ENCODE measurements at places on chromosomes 5 and 9.

DNA sequence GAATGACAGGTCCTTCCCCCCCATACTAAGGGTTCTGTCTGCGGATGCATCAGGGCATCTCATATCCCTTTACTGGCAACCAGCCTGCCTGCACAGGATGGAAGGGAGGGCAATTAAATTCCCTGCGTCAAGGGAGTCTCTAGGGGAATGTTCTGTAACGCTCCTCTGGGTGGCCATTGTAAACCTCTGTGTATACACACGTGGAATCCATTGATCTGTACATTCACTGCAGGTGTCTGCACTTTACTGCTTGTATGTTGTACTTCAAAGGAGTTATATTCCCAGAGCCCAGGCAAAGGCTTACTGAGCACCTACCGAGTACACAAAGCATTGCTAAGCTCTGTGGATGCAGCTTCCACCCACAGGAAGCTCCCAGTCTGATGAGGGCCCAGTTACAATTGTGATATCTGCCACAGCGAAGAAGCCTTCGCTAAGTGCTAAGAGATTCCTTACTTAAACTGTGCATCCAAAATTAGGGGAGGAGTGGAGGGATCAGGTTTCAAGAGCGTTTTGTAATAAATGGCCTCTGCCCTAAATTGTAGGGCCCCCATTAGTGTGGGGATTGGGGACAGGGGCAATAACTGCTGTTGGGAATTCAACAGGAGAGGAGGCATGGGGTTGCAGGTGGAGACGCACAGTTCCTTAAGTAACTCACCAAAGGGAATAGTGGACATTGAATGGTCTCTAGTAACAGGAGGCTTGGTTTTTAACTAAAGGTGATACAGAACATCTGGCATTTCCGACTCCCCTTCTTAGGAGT, 1.5 kb upstream of the RETREG1 start:
- DNase-seq: no peak

DNA sequence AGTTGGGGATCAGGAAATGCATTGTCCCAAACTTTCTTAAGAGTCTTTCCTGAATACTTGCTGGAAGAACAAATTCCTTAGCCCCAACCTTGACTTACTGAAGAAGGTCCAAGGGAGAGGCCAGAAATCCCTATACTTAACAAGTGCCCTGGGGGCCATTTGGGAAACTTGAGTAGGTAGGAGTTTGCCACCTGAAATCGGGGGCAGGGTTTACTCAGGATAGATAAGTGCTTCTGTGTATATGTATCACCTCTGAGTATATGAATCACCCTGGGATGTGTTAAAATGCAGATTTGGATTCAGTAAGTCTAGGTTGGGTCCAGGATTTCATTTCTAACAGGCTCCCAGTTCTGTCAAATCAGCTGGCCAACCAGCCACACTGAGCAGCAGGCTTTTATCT, 47.9 kb upstream of the MYO10 start:
- no peak for DNase-seq

- no peak for DNase-seq
These were observed 588.2 kb upstream of the FTMT start for GRCh38 chr5:121263456-121263855.

- DNase-seq: no peak
These were observed 2.3 kb upstream of the SMIM33 start for GRCh38 chr5:139468421-139468931.

- DNase-seq: peak; percentile 48
These were observed 481.5 kb downstream of the NFIB start for GRCh38 chr9:13832446-13832845.

DNA sequence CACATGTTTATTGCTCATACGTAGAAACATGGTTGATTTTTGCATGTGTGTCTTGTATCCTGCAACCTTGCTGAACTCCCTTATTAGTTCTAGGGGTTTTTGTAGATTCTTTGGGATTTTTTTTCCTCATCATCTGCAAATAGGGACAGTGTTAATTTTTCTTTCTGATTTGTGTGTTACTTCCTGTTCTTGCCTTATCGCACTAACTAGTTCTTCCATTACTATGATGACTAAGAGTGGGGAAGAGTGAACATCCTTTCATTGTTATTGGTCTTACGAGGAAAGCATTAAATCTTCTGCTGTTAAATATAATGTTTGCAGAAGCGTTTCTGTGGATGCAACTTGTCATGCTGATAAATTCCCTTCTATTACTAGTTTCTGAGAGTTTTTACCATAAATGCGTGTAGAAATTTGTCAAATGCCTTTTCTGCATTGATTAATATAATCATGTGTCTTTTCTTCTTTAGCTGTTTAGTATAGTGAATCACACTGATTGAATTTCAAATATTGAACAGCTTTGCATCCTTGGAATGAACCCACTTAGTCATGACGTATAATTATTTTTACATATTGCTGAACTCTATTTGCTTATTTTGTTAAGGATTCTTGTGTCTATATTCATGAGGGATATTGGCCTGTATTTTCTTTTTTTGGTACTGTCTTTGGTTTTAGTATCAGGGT, 32.1 kb upstream of the RNF130 start:
- no peak for DNase-seq

DNA sequence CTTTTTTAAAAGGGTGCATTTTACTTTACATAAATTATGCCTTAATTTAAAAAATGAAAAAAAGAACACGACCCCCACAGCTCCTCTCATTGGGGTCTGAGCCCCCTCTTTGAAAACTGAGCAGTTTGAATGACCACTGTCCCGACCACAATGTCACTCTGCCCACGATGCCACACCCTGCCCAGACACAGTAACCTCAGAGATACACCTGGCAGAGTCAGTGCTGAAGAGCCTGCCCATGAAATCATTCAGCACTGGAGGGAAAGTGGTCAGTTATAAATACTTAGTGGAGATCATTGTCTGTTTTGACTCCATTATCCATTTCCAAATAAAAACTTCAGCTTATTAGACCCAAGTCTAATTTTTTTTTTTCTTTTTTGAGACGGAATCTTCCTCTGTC, 49.3 kb downstream of the DNAJC21 start:
- DNase-seq: no peak

DNA sequence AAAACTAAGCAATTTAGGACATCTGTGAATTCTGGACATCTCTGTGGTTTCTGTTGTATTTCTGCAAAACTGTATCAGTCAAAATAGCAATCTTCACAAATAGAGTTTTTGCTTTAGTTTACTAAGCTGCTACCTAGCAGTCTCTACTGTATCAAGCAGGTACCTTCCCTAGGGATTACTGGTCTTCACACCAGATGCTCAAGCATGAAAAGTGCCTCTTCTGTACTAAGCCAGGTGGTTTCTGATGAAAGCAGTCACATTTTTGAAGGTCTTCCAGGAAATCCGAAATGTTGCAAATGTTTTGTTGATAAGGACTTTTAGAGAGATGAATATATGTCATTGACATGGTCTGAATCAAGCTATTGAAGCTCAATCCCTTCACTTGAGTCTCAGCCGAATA, 540.0 kb downstream of the KCTD16 start:
- DNase-seq: no peak

GRCh38 chr9:91681461-91682305, 258.1 kb upstream of the NFIL3 start:
- no peak for DNase-seq

- DNase-seq: no peak
These were observed 59.6 kb upstream of the C5orf58 start for GRCh38 chr5:170173227-170173626.

DNA sequence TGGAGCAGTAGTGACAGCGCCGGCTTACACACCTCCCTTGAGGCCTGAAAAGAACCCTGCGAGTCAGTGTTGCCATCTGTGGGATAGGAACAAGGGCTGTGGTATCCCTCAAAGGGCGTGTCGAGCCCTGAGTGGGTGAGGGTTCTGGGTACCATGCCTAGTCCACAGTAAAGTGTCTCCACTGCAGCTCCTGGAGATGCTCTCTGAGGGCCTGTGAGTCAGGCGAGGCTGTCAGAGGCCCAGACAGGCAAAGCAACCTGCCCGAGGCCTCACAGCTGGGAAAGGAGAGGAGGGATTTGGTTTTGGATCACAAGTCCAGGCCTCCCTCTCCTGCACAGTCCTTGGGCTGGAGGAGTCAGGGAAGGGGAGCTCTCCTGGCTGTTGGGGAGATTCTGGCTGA, 6.1 kb downstream of the PRRX2 start:
- DNase-seq: no peak

- DNase-seq: no peak
These were observed 131.7 kb upstream of the VLDLR start for GRCh38 chr9:2489838-2490314.

GRCh38 chr9:549455-549997, 292.0 kb upstream of the DMRT1 start:
- no peak for DNase-seq

- peak; percentile 59 for DNase-seq
These were observed 47.7 kb upstream of the TMC1 start for GRCh38 chr9:72473474-72474261.

DNA sequence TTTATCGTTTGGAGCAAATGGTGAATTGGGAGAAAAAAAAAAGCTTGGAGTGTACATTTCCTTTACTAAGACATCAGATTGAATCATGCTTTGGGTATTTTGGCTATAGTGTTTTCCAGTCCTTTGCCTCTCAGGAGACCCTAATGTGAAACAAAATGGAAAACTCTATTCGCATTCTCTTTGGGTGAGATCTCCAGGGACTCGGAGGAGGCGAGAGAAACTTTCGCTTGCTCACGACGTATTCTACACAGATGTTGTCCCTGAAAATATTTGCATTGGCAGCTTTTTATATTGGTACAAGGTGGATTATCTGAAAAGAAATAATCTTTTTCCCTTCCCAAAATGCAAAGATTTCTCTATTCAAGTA, 1240.1 kb upstream of the WWC1 start:
- no peak for DNase-seq

DNA sequence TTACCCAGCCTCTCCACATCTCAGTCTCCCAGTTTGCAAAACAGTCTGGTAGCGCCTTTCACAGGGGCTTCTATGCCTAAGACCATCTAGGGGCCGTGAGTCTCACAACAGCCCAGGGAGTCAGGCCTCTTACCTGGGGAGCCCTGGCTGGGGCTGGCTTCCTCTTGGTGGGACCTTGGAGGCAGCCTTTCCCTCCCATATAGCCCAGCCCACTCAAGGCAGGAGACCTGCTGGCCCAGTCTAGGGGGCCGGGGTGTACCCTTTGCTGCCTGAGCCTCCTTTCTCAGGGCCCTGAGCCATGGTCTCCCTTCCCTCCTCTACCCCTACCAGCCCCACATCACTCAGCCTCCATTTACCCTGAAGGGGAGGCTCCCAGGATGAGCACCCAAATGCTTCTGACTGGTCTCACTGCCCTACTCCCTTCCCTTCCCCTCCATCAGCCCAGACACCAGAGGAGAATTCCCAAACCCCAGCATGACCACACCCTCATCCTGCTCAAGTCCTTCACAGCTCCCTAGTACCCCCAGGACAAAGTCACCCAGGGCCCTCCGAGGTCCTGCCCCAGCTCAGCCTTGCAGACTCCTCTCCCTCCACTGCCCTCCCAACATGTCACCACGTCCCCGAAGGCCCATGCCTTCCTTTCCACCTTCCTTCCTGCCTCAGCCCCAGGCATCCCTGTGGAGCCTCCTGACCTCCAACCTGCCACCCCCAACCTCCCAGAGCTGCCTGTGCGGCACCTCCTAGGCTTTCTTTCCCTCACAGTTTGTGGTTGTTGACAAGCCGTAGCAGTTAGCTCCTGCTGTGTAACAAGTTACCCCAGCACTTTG, 55.3 kb downstream of the BARX1 start:
- DNase-seq: no peak

- DNase-seq: no peak
These were observed 3.4 kb upstream of the FAF2 start for GRCh38 chr5:176444742-176445141.

GRCh38 chr5:137056676-137057075, 442.4 kb downstream of the SPOCK1 start:
- no peak for DNase-seq

- DNase-seq: no peak
These were observed 1.8 kb downstream of the HRH2 start for GRCh38 chr5:175659546-175660253.

GRCh38 chr9:99075246-99075912, 29.5 kb upstream of the TGFBR1 start:
- DNase-seq: no peak

DNA sequence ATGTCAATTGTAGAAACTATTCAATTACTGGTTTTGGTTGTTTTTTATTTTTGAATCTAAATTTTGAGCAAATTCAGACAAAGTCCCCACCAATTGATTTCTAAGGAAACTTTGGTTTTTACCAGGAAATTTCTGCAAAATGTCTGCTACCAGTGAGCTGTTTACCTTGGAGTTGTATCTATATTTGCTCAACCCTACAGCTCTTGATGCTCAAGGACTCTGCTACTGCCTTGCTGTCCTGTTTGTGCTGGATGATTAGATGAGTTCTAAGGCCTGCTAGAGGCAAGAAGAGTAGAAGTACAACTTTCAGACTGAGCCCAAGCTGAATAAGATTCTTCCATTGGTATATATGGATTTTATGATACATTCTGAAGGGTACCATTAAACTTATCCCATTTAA, 42.6 kb upstream of the KIF2A start:
- DNase-seq: no peak

- DNase-seq: no peak
These were observed 457.0 kb upstream of the ZNF462 start for GRCh38 chr9:106405871-106406435.

DNA sequence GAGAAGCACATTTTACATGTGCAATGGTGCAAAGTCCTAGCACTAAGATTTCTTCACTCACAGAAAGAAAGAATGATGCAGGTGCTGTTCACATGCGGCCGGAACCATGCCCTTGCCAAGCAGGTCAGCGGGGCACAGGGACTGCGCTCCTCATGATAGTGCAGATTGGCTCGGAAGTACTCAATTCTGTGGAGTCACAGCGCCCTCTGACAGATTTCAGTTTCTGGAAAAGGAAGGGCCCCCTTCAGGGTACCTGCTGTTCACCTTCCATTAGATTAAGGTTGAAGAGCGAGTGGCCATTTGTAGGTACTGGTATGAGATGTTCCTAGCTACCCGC, 75.7 kb downstream of the TMC1 start:
- DNase-seq: no peak

DNA sequence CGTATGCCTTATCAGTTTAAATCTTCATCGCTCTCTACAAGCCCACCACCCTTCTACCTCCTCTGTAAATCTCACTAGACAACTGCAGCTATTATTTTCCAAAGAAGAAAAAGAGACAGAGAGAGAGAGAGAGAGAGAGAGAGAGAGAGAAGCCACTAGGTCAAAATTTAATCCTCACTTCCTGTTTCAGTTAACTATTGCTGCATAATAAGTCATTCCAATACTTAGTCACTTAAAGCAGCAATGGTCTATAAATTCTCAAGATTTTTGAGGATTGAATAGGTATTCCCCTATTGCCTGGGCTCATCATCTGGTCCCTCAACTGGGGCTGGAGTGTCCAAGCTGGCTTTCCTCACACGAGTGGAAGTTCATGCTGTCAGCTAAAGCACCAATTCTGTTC, 68.8 kb downstream of the ITGA1 start:
- DNase-seq: no peak
